ENCODE measurements at places on chromosomes 3 and 15.
A peak's percentile ranks its signal among the peaks of the same experiment; 100 is the strongest.

DNA sequence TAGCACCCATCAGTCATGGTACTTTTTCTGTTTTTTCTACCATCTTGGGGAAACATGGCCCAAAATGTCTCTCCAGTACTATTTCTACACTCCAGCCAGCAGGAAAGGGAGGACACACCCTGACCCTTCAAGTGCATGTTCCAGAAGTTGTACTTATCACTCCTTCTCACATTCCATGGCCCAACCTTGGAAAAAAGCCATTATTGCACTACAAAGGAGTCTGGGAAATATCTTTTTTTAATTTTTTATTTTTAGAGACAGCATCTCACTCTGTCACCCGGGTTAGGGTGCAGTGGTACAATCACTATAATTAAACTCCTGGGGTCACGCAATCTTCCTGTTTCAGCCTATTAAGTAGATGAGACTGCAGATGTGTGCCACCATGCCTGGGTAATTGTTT, 100.0 kb upstream of the PPP2R3A start:
- no peak for DNase-seq

- no peak for DNase-seq
Observed at GRCh38 chr15:66863390-66864085, 161.5 kb downstream of the SMAD6 start.

- no peak for DNase-seq
Observed at GRCh38 chr3:71628522-71628921, 45.0 kb upstream of the FOXP1 start.

- DNase-seq, result no peak
Observed at GRCh38 chr15:71549091-71549490, 261.3 kb upstream of the NR2E3 start.

GRCh38 chr3:170301405-170301804, 56.1 kb upstream of the SKIL start:
- DNase-seq, result no peak

DNA sequence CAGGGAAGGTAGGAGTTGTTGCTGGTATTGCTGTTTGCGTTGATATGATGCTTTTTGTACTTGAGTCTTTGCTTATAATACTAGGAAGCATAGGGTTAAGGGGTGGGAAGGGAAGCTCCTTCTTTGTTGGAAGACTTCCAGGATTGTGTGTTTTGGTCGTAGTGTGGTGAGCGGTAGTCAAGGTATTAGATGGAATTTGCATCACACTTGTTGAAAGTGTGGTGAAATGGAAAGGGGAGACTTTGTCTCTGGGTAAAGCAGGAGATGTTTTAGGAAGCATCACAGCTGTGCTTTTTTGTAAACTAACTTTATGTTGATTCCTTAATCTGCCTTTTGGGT, 14.9 kb downstream of the IGSF10 start:
- no peak for DNase-seq

- DNase-seq, result no peak
Observed at GRCh38 chr3:141408596-141408995, 40.3 kb downstream of the ZBTB38 start.

DNA sequence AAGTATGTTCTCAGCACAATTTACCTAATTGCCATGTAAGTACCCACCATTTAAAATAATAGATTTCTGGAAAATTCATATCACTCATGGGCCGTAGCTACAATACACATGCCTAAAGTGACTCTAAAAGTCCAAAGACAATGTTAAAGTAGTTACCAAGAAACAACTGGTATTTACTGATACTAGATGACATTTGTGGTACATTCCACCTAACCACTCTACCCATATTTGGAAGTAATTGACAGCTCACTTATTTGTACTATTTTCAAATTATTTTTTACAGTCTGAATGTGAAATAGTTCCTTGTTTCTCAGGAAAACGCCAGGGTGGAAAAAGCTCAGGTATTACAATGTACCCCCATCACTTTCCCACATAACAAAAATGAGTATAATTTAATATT, 573.0 kb downstream of the MECOM start:
- DNase-seq, result no peak

DNA sequence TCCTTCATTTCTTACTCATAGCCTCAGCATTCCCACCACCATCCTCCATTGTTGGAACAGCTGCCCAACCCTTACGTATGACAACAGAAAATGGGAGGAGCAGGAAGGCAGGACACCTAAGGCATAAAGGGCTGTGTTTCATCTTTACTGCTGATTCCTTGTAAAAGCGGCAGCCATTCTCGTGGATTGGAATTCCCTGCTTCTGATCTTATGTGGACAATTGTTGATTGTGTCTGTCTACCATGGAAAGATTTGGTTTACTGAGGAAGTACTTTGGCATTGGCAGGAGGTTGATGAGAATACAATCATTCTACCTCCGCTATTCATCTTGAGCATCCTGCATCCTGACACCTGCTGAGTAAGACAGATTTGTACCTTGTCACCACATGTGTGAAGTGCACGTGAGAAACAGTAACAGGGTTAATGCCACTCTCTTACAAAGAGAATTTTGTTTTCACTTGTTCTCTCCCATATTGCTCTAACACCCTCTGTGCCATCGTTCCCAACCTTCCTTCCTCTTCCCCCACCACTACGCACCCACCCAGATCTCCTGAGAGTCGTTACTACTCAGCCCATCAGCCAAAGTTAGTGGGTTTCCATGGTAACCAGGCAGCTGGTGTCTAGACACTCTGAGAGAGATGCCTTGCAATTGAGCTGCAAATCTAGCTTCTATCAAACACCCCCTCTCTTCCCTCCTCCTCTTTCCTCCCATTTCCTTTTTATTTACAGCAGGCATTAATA, 75.7 kb downstream of the GAP43 start:
- DNase-seq, result no peak

GRCh38 chr3:162776148-162776547, 1279.5 kb downstream of the OTOL1 start:
- no peak for DNase-seq

GRCh38 chr3:78048698-78049097, 1008.8 kb downstream of the ROBO2 start:
- DNase-seq, result no peak

GRCh38 chr3:119937229-119937628, 155.3 kb downstream of the NR1I2 start:
- no peak for DNase-seq

- DNase-seq, result no peak
Observed at GRCh38 chr3:90052425-90052950, 945.1 kb downstream of the EPHA3 start.

DNA sequence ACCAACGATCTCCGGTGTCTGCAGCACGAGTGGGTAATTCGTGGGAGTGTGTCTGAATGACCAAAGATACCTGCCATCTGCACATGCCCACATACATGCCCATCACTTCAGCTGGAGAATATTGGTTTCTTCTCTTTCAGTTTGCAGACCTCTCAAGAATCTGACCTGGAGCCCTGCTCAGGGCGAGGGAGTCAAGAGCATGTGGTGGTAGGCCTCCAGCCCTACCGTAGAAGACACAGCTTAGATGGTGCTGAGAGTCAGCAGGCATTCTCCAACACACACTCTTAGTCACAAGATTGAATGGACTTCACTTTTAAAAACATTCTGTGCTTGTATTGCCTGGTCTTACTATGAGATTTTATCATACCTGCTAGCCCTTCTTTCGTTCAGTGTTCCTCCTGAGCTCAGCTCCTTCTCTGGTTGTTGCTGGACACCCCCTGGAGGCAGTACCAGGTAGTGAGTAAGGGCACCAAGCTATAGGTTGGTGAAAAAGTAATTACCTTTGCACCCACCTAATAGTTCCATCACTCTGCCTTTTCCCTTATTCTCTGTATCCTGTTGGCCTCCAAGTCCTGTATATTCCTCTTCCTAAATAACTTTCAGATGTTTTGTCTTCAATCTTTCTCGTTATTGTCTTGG, 252.0 kb downstream of the CACNA2D3 start:
- DNase-seq, result no peak

DNA sequence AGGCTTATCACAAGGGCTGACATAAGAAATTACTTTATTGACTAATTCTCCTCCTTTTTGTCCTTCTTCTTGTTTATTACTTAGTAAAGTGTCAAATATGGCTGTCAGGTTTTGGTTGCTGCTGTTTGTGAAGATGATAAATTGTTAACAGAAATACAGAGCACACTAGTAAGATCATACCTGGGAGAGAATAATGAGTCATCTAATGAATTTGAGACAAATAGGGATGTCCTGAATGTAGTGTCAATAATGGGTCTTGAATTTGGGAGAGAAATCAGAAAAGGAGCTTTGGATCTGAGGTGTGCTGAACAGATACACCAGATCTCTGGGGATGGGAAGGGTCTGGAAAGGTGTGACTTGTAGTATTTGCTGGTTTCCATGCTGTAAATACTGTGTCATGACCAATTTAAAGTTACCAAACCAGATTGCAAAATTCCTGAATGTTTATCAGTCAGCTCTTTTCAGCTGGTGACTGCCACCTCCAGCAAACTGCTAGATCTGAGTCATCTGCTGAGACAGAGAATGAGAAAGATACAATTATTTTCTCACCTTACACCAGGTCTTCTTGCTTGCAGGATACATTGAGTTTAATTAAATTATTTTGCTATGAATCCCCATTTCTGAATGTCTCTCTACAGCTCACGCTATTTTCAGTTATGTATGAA, 76.7 kb upstream of the SATB1 start:
- DNase-seq, result no peak

DNA sequence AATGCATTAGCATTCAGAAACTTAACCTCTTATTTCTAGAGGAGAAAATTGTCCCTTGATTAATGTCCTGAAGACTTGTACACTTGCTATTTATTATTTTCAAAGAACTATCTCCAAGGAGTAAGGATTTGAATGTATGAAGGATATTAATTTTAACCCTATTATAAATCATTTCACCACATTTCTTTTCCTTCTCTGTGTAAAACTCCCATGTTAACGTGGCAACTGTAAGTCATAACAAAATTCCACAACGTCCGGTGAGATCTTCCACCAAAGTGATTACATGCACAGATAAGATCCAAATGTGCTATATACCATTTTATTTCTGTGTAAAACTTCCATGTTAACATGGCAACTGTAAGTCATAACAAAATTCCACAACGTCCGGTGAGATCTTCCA, 229.1 kb upstream of the ARHGEF26 start:
- no peak for DNase-seq

- no peak for DNase-seq
Observed at GRCh38 chr15:59838900-59839299, 149.8 kb upstream of the BNIP2 start.

DNA sequence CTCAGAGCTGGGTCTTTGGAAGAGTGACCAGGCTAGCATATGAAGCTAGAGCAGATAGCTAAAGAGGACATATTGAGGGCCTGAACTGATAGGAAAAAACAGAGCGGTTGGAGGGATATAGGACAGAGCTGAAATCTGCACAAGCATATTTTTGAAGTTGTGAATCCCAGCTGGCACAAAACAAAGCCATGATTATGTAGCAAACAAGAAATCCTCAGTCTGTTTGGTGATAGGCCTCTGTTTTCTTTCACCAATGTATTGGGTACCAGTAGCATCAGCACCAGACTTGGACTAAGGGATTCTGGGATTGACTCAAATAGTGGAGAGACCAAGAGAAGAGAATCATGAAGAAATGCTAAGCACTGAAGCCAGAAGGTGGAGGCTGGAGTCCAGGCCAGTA, 151.0 kb downstream of the FAM43A start:
- no peak for DNase-seq

GRCh38 chr3:181896605-181897004, 184.9 kb downstream of the SOX2 start:
- no peak for DNase-seq

GRCh38 chr3:65619888-65620287, 418.8 kb downstream of the MAGI1 start:
- no peak for DNase-seq

DNA sequence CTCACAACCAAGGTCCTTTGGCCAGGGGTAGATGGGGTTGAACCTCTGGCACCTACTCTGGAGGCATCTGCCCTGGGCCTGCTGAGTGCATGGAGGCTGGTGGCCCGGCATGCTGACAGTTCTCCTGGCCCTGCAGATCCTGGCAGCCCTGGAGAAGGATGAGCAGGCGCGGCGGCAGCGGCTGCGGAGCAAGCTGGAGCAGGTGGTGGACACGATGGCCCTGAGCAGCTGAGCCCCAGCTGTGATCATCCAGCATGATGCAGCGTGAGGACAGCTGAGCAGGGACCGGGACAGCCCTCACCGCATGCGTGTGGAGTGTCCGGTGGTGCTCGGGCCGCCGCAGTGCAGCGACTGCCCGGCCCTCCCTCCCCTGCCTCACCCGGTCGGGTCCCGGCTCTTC, 50.9 kb downstream of the PLXNA1 start:
- DNase-seq, result no peak

- DNase-seq, result no peak
Observed at GRCh38 chr3:83076041-83076440, 1314.6 kb upstream of the GBE1 start.

DNA sequence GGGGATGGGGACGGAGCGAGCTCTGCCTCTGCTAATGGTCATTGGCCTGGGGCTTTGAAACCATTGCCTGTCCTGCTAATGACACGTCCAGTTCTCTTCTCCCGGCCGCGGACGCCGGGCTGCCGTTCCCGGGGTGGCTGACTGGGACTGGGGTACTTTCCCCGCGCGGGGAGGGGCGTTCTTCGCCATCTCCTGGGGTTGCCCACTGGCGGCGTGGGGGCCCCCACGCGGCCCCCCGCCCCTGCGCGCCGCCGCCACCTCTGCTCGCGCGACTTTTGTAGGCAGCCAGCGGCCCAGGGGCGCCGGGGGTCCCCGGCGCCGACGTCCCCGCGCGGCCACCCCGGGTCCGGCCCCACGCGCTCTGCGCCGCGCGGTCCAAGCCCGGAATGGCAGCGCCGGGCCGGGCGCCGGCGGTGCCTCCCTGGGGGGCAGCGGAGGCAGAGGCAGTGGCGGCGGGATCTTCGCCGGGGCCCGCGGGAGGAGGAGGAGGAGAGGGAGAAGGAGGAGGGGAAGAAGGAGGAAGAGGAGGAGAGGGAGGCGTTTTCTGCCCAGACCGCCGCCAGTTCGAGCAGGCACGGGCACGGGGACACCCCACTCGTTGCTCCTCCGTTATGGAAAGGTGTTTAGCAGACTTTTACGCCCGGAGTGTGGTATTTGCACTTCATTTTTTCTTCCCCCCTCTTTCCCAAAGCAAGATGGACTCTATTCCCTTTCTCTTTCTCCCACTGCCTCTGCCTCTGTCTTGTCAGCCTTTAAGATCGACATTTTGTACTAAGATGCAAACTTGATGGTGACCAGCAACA, 2.3 kb downstream of the BBX start:
- DNase-seq, result peak; percentile 29

GRCh38 chr3:119338754-119339153, 44.6 kb downstream of the ARHGAP31 start:
- no peak for DNase-seq

DNA sequence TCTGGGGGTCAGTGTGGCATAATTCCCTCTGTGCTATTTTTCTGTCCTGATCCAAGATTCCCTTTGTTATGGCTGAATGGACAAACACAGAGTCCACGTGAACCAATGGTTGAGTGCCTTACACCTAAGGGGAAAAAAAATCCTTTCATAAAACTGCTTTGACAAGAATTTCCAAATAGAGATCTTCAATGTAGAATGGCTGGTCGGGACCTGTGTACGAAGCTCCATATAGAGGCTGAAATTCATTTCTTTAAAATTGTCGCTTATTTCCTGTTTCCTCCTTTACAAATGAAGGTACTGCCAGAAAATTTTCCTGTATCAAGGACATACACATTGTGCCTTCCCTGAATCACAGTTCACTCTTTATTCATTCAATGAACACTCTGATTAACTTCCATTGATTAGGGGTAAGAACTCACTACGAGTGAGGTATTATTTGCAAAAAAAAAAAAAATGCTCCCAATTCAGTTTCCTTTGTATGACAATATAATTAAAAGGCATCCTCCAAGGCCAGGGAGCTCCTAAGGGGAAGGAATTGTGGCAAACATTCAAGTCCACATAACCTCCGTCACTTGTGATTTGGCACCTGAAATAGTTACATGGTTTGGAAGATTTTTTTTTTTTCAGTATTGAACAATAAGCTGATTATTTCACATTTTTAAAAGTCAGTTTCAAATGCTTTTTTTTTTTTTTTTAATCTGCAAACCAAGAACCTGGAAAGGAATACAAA, 293.8 kb downstream of the MEX3B start:
- DNase-seq, result no peak
